ENCODE measurements at places on chromosomes 11 and 22.

- DNase-seq = no peak
These were observed 80.5 kb downstream of the GRAMD1B start for GRCh38 chr11:123510579-123510905.

- no peak for DNase-seq
These were observed 141.6 kb downstream of the BUD13 start for GRCh38 chr11:116631201-116631600.

DNA sequence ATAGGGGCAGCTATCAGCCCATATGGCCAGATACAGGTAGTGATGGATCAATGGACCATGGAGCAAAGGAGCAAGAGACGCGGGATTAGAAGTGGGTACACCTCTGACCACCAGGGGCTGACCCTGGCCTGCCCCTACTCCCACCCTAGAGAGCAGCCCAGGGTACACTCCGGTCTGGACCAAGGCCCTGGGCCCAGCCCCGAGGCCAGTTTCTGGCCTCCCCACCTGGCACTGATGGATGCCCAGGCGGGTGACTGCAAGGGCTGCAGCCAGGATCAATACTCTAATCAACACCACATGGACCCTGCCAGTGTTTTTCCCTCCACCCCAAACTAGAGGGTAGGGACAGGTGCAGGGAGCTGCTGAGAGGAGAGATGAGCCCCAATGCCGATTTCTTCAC lies 74.1 kb upstream of the NECTIN1 start:
- no peak for DNase-seq

GRCh38 chr11:15483205-15483604 lies 368.5 kb downstream of the INSC start:
- DNase-seq = no peak

- DNase-seq = no peak
These were observed 78.3 kb upstream of the LMO1 start for GRCh38 chr11:8341996-8342395.

- no peak for DNase-seq
These were observed 33.7 kb downstream of the SVIP start for GRCh38 chr11:22795914-22796313.

GRCh38 chr11:1011320-1011698 lies 25.2 kb downstream of the MUC6 start:
- DNase-seq = no peak

DNA sequence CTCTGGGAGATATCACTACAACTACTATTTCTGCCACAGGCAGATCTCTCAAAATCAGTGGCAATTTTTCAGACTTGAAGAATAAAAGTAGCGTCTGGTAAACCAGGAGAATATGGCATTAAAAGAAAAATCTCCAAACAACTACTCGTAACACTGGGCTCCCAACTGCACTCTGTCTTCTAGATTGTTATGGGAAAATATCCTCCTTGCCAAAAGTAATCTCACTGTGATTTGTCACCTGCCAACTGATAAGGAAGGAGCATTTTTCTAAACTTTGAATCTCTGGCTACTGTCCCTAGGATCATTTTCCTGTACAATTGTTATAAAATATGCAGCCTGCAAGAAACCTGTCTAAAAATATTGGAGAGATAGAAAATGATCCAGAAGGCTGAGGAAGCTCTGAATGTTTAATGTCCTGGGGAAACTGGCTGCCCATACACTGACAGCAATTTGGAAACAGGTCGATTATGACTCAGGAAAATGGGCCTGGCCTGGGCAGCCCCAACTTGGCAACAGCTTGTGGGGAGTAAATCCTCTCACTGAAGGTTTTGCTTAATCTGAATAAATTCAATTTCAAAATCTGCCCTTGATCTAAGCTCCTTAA lies 90.5 kb upstream of the DBX1 start:
- DNase-seq = no peak

DNA sequence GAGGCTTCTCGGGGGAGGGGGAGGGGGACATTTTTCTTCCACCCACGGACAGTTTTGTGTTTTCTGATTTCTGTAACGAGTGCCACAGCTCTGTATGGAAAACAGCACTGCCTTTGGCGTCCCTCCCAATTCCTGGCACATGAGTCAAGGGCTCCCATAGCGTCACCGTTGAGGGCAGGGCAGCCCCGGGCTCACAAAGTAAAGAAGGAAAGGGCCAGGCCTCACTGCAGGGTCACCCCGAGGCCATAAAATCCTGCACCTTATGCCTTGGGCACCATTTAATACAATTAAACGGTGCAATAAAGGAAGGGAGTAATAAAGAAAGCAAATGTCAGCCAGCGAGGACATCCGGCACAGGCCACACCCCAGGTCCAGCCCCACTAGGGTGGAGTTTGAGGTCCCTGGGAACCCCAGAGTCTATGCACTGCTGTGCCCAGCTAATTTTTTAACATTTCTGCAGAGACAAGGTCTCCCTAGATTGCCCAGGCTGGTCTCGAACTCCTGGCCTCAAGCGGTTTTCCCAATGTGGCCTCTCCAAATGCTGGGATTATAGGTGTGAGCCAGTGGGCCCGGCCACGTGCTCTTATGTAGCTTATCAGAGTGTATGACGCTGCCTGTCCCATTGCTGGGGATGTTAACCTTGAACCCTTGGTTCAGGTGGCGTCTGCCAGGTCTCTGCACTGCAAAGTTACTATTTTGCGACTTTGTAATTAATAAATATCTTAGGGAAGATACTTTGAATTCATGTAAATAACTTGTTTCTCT lies 13.6 kb upstream of the MUC2 start:
- no peak for DNase-seq

DNA sequence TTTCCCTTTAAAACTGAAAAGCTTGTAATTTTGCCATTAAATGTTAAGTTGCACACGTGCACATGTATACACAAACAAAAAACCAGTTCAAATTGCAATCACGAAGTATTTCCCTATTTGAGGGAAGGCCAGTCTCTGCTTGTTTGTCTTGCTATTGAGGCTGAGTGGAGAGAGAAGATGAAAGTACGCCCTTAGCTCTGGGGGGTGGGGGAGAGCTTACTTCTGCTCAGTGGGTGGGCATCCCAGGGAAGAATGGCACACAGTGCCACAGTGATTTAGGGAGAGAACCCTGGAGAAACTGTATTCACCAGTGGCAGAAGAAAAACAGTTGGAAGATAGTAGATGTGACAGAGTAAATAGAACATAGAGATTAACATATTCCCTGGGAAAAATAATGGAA lies 8.7 kb downstream of the YAP1 start:
- DNase-seq = no peak

- no peak for DNase-seq
These were observed 342.8 kb downstream of the CTTN start for GRCh38 chr11:70741085-70741484.

- peak; percentile 53 for DNase-seq
These were observed 84.6 kb upstream of the GUCY1A2 start for GRCh38 chr11:107102692-107103477.

GRCh38 chr11:134240592-134240991 lies 12.6 kb downstream of the THYN1 start:
- no peak for DNase-seq

DNA sequence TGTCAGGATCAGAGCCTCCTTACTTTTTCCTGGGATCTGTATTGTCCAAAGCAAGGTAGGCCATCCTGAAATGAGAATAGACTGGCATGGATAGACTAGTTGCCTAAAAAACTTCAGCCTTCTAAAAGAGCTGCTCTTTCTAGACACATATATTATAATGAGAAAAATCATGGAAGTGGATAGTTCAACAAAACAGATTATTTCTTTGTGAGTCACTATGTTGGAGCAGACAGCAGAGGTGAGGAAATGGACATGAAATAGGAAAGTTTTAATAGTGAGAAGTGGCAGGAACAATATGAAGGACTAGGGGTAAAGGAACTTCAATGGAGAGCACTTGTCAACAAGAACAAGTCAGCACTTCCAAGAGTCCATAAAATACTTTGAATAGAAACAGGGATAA lies 101.9 kb upstream of the ANO3 start:
- no peak for DNase-seq

- DNase-seq = no peak
These were observed 159.9 kb downstream of the TTC17 start for GRCh38 chr11:43518408-43519160.

GRCh38 chr22:45310331-45310976 lies 720 bp downstream of the FAM118A start:
- no peak for DNase-seq
